Calu3 (cell line): ENCODE measurements at places on chromosomes 5 and 9.

DNA sequence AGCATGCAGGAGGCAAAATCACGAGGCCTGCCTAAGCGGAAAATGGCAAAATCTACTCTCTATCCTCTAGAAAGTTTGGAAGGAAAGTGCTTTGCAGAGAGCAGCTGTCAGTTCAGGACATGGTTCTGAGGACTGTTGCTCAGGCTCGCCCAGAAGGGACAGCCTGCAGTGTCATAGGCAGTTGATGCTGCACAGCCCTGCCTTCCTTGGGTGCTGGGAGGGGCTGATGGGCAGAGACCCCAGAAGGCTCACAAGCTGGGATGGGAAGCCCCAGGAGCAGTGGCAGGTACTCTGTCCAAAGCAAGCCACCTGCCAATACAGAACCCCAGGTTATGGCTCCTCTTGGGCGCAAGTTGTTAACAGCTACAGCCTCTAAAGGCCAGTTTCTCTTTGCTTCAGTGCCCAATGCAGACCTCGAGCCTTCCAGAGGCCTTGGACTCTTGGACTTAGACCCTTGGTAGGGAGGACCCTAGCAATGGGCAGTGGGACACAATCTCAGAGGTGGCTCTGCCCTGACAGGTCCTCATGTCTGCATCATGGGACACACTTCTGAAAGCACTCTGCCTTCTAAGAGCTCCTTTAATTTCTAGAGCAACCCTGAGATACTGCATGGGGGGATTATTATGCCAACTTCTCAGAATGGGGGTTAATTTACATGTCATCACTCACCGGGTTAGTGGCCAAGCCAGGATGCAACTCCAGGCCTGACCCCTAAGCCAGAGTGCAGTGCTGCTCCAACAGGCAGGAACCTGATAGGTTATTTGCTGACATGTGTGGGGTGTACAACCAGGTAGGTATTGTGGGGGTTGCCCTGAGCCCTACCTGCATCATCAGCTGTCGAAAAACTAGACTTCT lies 57.1 kb downstream of the MACROH2A1 start:
- DNase-seq: no peak

DNA sequence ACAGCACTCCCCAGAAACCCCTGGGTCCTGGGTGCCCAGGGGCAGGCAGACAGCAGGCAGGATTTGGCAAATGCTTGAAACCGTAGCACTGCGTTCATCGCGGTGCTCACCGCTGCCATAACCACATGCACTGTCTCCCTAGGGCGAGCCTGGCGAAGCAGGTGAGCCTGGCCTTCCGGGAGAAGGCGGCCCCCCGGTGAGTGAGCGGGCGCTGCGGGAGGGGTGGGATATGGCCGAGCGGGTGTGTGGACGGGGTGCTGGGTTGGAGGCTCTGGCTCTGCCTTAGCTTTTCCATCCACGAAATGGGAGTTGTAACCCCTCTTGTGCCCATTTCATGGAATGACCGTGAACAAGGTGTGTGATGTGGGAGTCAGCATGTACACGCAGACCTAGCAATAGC lies 66.8 kb upstream of the FCN2 start:
- DNase-seq: no peak

GRCh38 chr9:100938507-100938906 lies 90.0 kb upstream of the PLPPR1 start:
- DNase-seq: no peak

DNA sequence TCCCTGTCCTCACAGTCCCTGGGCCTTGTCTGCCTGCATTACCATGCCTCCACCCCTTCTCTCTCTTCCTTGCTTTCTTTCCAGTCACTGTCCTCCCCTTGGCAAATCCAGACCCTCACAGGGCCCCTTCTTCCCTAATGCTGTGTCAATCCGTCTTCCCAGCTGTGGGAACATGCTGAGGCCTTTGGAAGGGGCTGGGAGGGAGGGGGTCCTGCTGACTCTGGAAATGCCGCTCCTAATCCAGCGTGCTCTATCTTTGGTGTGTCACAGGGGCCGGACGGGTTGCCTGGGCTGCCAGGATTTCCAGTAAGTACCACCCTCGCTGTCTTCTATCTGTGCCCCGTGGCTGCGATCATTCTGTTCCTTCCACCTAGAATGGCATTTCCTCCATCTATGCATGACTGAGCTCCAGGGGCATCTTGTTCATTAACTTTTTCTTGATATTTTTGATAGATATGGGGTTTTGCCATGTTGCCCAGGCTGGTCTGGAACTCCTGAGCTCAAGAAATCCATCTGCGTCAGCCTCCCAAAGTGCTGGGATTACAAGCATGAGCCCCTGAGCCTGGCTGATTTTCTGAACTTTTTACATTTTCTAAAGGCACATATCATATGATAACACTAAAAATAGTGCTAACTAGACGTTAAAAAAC lies 64.5 kb upstream of the TGFBR1 start:
- no peak for DNase-seq

- no peak for DNase-seq
These were observed 172.1 kb downstream of the GABBR2 start for GRCh38 chr9:98536542-98537173.

- DNase-seq: no peak
These were observed 187.7 kb upstream of the POU5F2 start for GRCh38 chr5:93929131-93929530.

- no peak for DNase-seq
These were observed 149.4 kb upstream of the FBXL7 start for GRCh38 chr5:15350614-15351013.

DNA sequence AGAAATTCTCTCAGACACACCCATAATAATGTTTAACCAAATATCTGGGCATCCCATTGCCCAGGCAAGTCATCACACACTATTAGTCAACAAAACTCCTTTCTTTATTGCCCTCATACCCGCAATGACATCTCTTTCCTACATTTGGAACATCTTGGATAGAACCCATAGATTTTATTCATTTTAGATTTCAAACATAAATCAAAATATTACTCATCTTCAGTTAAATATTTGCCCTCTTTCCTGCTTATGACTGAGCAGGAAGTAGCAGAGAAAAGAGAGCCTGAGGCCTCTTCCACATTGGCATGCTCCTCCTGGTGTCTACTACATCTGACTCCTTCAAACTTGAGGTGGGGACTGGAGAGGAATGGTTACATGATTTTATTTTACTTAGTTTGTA lies 592.0 kb downstream of the CHSY3 start:
- DNase-seq: no peak

DNA sequence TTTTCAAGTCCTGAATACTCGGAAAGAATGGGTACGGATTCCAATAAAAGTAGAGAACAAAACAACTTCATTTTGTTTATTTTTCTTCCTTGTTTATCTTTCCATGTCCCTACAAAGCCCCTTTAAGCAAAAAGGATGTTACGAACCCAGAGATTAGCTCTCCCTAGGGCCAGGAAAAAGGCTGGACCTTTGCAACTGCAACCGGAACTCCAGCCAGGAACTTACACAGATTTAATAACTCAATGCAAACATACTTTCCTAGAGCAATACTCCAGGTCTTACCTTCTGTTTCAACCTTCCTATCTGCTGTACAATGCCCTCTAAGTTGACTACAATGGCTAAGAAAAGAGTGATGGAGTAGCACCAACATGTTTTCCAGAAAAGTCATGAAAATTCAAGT lies 7.0 kb downstream of the DENND1A start:
- DNase-seq: no peak
